ENCODE measurements at places on chromosomes 6 and 20.

DNA sequence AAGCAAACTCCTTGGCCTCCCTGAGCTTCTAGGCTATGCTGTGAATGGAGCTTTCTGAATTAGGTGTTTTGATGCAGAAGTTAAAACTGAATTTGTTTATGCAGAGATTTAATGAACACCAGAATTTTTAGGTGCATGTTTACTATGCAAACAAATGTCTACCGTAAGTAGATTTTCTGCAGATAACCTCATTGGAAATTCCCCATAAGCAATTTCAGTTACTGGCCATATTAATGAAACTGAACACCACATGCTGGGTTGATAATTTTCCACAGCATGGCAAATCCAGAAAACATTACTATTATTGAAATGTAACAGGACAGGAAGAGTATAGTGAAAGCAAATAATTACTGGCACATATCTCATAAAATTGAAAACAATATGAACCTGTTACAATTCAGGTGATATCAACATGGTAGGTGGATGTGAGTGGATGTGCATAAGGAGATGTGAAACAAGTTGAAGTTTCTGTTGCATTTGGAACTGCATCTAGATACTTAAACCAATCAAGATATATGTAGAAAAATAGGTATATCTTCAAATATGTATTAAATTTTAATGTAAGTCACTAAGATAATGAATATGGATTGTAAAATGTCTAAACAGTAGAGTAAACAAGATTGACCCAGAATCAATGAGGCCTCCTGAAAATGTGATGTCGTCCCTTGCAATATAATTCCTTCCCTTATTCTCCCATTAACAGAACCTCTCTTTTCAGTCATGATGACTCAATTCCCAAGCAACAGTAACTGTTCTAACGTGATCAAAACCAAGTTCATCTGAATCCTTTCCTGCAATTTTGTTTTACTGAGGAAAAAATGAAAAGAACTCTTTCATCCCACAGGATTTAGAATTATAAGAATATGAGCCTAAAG is 11.0 kb downstream of the PTCHD4 start:
- DNase-seq, result no peak

GRCh38 chr6:158353883-158354877 is 41.9 kb downstream of the TULP4 start:
- DNase-seq, result no peak

GRCh38 chr20:60055740-60056139 is 97.5 kb downstream of the CDH26 start:
- DNase-seq, result no peak

- no peak for DNase-seq
Observed at GRCh38 chr6:26064619-26065257, 22.5 kb upstream of the HFE start.

DNA sequence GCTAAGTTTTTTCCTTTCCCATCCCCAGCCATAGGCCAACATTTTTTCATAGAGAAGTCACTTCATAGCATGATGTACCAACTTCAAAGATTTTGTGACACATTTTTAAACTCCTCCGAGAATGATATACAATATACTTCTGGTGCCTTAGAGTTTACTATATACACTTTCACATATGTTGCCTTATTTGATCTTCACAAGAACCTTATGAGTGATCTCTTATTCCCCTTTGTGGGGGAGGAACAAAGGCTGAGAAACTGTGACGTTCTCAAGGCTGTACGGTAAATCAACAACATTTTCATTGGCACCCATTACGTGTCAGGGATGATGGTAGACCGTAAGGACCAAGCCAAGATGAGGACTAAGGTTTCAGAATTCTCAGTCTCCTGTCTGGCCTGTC is 130.0 kb downstream of the RFPL4B start:
- DNase-seq, result no peak

GRCh38 chr6:28315628-28316027 is 20.3 kb downstream of the ZSCAN31 start:
- DNase-seq, result no peak

GRCh38 chr6:11386323-11386722 is 151.2 kb upstream of the TMEM170B start:
- no peak for DNase-seq
